ENCODE measurements at places on chromosomes 12 and 14.

DNA sequence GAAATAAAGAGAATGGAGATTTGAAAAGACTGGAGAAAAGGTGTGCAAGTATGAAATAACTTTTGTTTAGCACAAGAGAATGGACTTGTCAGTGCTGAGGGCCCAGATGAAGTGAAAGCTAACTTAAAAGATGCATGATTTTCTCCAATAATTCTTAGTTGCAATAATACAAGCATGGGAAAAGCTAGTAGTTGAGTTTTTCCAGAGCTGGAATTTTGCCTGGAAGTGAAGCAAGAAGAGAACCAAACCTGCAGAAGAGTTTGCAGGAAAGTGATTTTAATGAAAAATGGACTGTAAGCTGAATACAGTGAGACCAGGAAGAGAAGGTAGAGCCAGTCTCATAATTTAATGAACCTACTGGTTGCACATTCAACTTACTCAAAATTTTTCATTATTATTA lies 69.3 kb upstream of the FSCB start:
- DNase-seq, result no peak

GRCh38 chr14:93967637-93968250 lies 8.6 kb downstream of the ASB2 start:
- DNase-seq, result no peak

DNA sequence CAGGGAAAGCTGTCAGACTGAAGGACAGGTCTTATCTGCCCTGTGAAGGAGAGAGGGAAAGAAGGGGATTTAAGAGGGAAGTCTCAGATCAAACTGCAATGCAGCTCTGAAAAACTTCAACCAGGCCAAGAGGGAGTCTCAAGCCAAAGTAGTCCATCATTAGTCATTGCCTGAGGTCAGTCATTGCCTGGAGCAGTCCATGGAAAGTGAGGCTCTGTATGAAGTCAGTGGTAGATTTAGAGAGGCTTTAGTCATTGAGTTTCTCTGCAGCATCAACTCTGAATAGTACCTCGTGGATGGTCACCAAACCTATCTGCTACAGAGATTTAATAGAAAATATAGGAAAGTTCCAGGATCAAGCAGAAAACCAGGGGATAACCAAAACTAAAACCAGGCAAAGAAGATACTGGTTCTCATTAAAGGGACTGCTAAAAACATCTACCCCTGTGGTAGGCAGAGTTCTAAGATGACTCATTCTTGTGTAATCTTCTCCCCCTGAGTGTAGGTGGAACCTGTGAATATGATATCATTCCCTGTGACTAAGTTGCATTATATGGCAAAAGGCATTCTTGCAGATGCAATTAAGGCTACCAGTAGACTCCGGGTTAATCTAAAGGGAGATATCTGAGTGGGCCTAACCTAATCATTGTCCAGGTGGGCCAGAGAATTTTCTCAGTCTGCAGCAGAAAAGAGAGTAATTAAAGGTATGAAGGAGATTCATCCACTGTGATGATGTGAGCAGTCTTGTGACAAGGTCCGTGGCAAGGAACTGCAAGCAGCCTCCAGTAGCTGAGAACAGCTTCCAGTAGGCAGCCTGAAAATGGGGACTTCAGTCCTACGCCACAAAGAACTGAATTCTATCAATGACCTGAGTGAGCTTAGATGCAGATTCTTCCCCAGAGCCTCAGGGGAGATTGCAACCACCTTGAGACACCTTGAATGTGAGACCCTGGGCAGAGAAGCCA lies 123.1 kb downstream of the GALC start:
- DNase-seq, result no peak

GRCh38 chr12:70449074-70449752 lies 83.1 kb downstream of the KCNMB4 start:
- no peak for DNase-seq

DNA sequence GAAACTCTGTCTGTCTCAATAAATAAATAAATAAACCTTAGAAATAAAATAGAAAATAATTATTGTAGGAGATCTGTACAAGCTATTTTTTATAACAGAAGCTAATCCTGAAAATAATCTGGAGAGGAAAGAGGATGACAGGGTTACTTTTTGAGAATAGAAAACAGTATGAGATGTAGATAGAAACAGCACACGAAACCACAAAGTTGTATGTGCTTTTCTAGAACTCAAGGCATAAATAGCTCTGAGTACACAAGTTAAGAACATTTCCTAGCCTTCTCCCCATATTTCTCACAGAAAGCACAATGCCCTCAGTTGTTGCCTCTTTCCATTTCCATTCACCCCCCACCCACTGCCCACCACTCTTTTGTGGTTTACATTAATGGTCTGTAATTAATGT lies 35.7 kb downstream of the SLC38A4 start:
- no peak for DNase-seq

DNA sequence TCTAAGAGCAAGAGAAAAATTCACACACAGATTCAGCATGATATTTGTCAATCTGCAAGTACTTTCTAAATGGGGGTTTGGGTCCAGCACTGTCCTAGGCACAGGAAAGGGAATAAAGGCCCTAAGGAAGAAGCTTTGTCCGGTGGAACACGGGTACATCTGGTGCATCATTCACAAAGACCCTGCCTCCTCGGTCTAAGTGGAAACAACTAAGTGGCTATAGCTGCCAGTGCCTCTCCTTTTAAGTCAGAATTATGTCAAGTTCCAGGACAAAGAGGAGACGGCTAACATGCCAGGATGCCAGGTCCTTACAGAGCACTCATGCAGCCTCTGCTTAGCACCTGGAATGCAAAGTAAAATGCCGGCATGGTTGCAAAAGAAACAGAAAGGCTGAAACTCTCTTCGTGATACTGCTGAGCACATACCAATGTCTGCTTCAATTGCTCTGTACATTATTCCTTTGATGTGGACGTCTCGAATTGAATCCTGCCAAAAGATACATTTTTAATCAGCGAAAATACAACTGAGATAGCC lies 47.5 kb downstream of the NT5DC3 start:
- no peak for DNase-seq

DNA sequence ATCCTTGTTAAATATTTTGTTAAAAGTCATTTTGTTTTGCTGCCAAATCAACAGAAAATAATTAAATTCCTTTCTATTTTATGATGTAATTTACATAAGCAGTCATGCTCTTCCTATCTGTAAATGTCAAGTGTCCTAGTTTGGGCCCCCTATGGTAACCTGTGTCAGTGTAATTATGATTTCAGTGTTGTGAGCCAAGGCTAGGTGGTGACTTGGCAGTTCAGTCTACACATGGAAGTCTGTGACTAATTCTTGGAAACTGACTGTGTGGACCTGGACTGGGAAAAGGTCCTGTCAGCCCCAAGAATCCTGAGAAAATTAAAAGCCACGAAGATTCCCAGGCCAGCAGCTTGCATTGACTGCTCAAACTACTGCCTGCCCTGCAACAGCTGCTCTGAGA lies 371.0 kb downstream of the FUT8 start:
- DNase-seq, result no peak

GRCh38 chr12:39503439-39503838 lies 60.5 kb upstream of the KIF21A start:
- DNase-seq, result no peak

DNA sequence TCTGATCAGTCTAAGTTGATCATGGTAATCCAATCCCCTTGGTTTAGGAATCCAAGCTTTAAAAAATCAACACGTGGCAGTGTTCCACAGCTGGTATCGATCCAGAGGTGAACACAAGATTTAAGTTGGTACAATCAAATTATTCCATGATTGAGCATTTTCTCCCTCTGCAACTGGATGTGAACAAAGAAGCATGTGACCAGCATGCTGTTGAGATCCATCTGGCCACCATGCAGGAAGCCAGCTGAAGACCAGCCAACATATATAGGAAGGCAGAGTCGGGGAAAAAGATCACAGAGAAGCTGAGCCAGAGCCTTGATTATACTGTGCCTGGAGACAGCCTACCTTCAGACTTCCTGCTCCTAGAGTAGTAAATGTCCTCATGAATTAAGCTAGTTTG lies 158.3 kb downstream of the SEC23A start:
- no peak for DNase-seq

- DNase-seq, result no peak
Measured at GRCh38 chr12:78671295-78671694, 193.3 kb upstream of the SYT1 start.

DNA sequence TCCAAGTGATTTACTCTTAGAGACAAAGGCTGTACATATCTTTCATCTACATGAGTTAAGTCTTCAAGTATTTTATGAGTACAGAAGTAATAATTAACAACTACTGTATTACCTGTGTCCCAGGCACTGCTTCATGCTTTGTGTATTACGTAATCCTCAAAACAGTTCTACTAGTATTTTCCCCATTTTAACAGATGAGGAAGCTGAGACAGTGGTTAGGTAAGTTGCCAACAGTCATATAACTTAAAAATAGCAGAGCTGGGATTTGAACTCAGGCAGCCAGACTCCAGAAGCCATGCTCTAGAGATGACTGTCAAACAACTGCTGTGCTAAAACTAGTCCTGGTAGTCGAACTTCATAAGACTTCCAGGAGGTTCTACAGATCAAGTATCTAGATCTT lies 10.7 kb downstream of the TRMT5 start:
- DNase-seq, result no peak

DNA sequence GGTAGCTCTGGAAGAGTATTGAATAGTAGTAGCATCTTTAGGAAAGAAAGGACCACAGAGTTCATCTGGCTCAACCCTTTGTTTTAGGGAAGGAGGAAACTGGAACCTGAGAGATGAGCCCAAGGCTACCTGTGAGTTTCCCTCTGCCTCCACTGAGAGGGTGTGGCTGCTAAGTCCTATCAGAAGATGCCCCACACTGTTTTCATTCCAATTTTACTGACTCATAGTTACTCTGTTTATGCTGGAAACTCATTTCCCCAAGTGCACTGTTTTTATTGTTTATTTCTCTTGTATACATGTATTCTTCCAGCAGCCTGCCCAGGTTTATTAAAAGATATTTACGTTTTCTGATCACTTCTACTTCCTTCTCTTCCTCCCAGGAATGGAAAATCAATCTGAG lies 127.4 kb upstream of the ARHGAP5 start:
- no peak for DNase-seq

DNA sequence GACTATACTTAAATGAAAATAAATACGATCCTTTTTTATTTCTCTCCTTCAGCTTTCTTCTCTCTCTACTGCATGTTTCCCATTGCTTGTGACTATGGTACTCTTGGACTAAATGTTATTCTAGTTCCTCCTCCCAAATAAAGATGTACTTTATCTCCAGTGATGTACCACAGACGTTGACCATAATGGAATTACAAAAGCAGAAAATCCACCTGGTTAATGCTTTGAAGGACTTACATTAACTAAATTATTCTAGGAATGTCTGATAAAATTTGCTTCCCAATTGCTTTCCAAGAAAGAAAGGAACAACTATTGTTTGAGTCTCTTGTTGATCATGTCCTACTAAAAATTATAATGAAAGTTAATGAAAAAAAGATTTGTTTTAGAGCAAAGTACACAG lies 71.8 kb downstream of the NTN4 start:
- no peak for DNase-seq

DNA sequence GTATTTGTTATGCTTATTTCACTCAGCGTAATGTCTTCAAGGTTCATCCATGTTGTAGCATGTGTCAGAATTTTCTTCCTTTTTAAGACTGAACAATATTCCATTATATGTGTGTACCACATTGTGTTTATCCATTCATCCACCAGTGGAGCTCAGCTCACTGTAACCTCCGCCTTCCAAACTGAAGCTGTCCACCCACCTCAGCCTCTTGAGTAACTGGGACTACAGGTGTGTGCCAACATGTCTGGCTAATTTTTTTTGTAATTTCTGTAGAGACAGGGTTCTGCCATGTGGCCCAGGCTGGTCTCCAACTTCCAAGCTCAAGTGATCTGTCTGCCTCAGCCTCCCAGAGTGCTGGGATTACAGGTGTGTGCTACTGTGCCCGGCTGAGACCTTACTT lies 21.1 kb downstream of the CCDC77 start:
- DNase-seq, result no peak
